ENCODE measurements at places on chromosomes 7 and 10.
A peak's percentile ranks its signal among the peaks of the same experiment; 100 is the strongest.

- DNase-seq = no peak
These were observed 333.4 kb upstream of the MYO3A start for GRCh38 chr10:25600651-25601050.

- DNase-seq = no peak
These were observed 74.7 kb upstream of the FZD8 start for GRCh38 chr10:35716776-35717175.

- no peak for DNase-seq
These were observed 76.9 kb upstream of the PDCD4 start for GRCh38 chr10:110794808-110795207.

DNA sequence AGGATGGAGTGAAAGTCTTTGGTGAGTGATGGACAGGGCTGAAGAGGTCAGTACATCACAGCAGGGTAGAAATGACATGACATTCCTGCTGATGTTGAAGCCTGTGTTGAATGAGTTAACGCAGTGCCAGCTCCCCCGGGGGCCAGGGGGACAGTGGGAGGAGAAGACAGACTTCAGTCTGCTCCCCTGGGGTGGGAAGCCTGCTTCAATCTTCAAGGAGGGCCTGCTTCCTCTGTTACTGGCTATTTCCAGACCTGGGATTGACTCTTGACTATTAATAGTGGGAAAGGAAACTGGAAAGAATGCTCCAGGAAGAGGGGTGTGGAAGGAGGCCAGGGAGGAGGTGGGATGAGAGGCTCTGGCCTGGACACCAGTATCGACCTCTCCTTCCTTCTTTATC, 27.2 kb downstream of the PODXL start:
- no peak for DNase-seq

DNA sequence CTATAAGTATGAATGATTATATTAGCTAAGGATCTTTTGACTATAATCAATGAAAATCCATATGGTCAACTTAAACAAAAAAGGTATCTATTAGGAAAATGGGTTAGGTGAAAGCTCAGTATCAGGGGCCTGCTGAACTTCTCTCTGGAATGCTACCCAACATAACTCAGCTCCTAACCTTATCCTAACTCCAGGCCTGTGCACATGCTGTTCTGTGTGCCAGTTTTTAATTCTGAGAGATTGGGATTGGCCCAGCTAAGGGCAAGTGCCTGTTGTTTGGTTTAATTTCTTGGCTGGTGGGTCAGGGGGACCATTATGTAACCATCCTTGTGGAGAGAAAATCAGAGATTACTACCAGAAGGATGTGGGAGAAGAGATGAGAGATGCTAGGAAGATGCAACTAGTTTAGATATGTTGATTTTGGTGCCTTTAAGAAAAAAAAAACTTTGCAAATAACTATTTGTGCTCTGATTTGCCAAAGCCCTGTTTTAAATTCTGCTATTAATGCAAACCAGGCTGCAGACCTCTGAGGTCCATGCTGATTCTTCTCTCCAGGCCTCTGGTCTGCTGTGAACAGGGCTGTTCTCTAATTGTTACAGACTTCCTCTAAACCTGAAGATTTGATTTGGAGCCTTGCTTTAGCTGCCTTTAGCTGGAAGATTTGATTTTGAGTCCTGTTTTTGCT, 23.9 kb upstream of the HDAC9 start:
- DNase-seq = no peak

GRCh38 chr7:119685906-119686305, 587.1 kb upstream of the KCND2 start:
- DNase-seq = no peak

- DNase-seq = peak; percentile 13
These were observed 49.5 kb downstream of the GNAI1 start for GRCh38 chr7:80183900-80184685.

- DNase-seq = no peak
These were observed 75.9 kb downstream of the GLI3 start for GRCh38 chr7:42161110-42161509.

DNA sequence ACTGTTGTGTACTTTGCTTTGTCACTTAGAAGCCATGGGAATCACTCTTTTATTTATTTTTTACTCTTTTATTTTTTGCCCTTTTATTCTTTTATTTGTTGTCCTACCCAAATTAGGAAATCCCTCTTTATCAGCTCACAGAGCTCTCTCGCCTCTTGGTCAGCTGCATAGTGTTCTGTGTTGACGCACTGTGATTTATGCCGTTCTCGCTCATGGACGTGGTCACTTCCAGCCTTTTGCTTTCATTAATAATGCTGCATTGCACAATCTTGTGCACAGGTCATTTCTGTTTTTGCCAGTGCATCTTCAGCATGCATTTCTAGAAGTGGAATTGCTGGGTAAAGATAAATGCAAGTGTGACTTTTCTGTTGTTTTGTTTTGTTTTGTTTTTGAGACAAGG, 42.3 kb downstream of the FBH1 start:
- DNase-seq = no peak

DNA sequence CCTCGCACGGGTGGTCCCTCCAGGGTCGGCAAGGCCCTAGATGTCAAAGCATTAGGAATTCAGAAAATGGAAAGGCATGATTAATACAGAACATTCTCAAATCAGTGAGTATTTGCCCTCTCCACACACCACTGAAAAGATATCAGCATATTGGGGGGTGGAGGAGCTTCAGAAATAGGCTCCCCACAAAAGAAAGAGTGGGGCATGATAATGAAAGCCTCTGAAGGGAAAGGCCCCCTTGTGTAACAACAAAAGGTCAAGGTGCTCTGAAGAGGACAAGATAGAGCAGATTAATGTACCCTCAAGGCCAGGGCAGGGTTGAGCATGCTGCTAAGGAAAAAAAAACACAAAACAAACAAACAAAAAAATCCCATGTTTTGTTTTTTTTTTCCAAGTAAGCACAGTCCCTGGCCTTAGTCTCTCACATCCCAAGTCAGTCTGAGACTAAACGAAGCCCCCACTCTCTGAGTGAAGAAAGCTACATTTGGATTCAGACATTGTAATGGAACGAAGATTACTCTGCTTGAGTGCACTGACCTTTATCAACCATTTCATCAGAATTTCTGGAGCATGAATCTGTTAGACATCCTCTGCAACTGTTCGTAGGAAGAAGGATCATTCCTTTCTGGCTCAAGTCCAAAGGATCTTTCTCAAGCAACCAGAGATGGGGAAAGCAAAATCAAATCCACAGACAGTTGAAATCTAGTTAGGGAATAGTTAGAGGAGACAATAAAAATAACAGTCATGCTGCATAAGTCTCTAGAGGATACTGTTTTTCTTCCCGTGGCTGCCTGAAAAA, 27.4 kb upstream of the DGKI start:
- peak; percentile 96 for DNase-seq

- no peak for DNase-seq
These were observed 15.6 kb downstream of the SNX10 start for GRCh38 chr7:26307226-26307625.

DNA sequence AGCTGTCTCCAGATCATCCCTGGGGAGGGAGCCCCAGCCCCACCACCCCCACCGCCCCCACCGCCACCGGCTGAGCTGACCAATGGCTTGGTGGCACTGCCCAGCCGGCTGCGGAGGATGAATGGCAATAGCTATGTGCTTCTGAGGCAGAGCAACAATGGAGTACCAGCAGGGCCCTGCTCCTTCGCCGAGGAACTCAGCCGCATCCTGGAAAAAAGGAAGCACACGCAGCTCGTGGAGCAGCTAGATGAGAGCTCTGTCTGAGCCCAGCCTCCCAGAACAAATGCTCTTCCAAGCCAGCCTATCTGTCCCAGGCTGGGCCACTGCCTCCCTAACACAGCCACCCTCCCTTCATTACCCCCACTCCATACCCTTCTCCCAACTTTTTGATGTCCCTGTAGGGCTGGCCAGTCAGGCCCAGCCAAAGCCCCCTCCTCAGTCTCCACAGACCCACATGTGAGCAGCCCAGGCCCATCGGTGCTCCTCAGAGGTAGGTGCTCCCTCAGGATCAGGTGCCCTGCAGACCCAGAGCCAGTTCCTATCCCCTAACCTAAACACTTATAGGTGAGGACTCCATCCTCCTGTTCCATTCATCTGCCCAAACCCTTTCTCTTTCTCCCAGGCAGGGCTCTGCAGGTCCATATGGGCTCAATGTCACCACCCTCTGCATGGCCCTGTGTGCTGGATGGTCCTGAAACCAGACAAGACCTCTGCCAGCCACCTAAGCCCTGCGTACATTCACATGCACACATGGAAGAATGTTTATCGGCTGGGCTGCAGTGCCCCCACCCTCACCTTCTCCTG, 3.2 kb downstream of the MRPL43 start:
- DNase-seq = no peak

GRCh38 chr7:48173313-48173712, 2.1 kb downstream of the ABCA13 start:
- no peak for DNase-seq

DNA sequence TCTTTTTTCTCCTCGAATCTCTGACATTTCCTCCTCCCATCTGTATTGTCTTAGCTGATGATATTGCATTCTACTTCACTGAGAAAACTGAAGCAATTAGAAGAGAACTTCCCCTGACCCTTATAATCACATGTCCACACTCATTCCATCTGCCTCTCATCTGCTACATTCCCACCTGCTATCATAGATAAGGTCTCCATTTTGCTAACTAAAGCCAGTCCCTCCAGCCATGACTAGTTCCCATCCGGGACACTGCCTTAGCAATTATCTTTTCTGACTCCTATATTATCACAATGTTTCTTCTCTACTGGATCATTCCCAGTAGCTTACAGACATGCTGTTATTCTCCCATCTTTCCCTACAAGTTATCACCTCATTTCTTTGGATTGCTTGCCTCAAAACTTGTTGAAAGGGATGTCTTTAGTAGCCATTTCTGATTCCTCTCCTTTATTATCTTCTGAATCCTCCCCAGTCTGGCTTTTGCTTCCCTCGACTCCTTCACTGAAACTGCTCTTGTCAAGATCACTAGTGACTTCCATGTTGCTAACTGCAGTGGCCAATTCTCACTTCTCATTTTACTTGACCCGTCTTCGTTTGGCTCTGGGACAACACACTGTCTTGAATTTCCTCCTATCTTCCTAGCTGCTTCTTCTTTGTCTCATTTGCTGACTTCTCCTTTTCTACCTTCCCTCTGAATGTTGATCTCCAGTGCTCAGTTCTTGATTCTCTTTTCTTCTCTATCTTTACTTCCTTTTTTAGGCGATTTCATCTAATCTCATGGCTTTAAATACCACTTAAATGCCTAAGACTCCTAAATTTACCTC, 35.9 kb downstream of the FZD1 start:
- no peak for DNase-seq

DNA sequence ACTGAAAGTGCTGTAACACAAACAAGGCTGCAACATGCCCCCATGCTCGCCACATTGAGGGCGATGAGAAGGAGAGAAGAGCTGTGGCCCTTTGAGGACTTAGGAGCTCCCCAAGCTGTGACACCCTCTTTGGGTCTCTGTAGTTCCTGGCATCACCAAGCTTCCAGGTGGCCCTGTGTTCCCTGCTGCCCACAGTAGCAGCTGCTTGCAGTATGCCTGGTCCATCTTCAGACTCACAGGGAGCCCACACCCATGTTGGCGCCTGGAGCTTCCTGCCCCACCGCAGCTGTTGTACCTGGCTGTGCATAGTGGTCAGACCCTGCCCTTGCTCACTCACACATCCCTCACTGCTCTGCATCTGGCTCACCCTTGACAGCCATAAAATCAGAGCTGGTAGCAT, 401.2 kb upstream of the NRG3 start:
- no peak for DNase-seq

- DNase-seq = no peak
These were observed 448 bp upstream of the PTER start for GRCh38 chr10:16436367-16436757.

DNA sequence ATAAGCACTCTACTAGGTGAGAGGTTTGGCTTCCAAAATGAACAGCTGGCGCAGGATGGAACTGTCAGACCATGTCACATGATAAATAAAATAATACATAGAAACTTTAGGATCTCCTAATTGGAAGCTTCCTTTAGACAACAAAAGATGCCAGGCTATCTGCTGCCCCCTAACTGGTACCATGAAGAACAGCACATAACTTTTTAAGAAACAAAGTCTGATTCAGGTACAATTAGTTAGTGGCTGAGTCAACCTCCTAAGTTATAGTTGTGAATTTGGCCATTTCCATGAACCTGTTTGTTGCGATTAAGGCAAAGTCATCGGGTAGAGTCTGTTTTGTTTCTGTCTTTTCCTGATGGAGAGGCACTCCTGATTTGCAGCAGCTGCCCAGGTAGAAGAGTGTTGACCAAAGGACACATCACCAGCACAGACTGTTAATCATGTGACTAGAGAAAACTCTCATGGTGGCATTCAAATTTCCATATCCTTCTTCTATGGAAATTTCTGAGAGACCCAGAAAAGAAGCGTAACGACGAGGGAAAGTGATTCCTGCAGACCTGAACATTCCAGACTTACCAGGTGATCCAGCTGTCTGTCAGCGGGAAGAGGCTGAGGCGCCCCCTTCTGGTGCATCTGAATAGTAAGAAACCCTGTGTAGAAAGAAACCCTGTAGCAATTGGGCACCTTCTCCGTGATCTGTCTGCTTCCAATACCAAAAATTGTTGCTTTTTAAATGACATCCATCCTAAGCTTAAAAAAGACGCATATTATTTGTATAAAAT, 8.6 kb upstream of the INHBA start:
- DNase-seq = no peak

- no peak for DNase-seq
These were observed 2.8 kb upstream of the ABI1 start for GRCh38 chr10:26863351-26864076.

DNA sequence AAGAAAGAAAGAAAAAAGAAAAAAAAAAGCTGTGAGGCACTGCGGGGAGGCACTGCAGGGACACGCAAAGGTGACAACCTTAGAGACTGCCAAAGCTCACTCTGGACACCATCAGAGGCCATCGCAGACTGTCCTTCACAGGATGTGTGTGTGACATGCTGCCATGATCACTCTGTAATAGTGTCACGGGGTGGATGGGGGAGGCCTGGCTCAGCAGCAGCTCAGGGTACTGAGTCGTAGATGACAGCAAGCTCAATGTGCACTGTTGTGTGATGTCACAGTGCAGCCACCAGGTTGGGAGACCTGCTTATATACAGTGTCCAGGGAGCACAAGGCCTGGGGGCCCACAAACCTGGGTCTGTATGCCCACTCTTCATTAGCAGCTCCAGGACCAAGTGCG, 83.3 kb downstream of the SLIT1 start:
- no peak for DNase-seq

- DNase-seq = peak; percentile 65
These were observed 26.4 kb upstream of the PPP3CB start for GRCh38 chr10:73522263-73522662.

- DNase-seq = no peak
These were observed 90.2 kb downstream of the UBE3C start for GRCh38 chr7:157228864-157229422.

DNA sequence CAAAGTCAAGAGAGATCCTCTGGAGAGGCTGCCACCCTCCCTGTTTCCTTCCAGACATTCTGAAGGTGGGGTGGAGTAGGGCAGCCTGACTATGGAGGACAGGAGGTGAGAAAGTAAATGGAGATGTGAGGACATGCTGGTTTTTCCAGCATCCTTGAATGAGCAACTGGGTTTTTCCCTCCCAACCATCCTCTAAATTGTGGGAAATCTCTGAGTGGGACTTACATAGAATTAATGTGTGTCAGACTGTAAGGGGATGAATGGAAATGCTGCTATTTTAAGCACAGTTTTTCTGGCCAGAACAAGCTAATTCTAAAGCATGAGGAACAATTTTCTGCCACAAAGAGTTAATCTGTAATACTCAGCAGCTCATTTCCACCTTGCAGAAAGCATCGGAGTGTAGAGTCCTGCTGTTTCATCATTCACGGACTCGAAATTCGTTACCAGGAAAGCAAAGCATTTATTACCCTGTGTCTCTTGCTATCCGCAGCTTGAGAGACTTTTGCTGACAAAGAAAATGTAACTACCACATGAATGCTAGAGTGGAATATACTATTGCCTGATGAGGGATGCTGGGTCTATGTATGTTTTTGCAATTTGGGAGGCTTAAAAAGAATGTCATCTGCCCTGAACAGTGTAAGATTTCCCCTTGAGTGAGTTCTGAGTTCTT, 213.0 kb downstream of the CELF2 start:
- no peak for DNase-seq

All from astrocyte (in vitro differentiated cells and primary cell).